ENCODE measurements at places on chromosomes 11 and 22.

DNA sequence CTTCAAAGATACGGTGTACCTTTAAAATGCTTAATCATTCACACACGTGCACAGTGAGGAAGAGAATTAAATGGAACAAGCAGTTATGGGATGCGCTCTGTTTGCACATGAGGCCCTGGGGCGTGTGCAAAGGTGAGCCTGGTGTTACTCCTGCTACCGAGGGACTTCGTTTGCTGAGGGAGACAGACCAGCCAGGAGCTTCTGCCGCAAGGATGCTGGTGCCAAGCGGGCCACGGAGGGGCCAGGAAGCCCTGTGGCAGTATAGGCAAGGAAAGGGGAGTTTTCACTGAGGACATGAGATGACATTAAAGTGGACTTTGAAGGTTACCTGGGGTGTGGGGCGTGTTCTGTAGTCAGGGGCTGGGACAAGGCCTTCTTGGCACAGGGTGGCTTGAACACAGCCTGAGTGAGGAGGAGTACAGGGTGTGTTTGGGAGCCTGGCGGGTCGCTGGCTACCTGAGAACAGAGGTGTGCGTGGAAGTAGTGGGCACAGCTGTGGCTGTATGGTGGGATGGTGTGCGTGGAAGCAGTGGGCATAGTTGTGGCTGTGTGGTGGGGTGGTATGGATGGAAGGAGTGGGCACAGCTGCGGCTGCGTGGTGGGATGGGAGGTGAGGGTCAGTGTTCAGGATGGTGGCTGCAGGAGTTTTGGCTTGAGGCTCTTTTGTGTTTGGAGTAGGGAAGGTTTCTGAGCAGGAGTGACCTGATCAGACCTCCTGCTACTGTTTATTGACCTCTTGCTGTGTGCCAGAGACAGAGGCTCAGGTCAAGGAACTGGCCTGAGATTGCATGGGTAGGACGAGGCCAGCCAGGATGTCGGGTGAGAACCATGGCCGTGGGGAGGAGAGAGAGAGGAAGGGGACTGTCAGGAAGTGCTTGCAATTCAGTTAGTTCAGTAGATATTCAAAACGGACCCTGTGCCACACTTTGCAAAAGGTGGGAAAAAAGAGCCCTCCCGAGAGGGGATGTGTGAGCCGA is 13.7 kb downstream of the TBC1D22A start:
- DNase-seq: no peak

DNA sequence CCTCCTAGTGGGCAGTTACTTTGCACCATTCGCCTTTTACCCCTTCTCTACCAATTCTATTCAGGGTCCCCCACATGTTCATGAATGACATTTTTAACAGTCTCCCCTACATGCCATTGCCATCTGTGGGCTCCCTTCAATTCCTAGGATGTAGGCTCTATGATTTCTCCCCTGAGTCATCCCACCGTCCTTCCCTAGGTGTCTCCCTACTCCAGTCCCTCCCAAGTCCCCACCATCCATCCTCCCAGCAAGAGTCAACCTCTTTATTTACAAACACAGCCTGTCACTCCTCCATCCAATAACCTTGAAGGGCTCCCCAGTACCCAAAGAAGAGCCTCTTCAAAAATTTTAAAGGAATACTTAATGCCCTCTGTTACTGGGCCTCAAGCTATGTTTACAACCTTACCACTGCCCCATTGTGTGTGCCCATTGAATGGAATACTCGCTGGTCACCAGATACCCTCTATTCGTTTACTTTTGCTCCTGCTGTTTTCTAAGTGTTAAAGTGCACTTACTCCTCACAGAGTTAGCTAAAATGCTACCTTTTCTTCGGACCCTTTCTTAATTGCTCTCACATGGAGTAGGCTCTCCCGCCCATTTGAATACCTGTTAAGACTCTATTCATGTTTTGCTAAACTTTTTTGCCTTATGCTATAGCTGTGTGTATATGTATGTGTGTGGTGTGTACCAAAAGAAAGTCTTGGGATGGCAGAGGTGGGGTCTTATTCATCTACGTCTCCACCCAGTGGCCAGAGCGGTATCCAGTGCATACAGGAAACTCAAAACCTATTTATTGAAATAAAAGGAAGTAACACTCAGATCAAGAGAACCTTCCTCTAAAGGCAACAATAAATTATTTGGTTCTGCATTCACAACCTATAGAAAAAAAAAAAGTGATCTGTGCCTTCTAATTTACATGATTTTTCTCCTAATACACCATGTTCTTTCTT is 235.8 kb upstream of the CCDC90B start:
- no peak for DNase-seq

GRCh38 chr11:17529844-17530185 is 14.4 kb downstream of the USH1C start:
- DNase-seq: no peak

DNA sequence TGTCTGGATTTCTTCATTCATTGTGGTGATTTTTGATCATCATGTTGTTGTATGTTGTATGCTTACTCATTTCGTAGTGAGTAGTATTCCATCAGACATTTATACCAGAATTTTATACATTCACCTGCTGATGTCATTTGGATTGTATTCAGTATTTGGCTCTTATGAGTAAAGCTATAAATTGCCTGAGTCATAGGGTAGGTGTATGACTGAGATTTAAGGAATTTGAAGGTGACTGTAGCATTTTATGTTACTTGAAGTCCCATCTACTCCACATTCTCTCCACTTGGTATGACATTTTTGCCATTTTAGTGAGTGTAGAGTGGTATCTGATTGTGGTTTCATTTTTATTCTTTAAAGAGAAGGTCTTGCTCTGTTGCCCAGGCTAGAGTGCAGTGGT is 548.2 kb downstream of the TBC1D22A start:
- no peak for DNase-seq

GRCh38 chr22:19488884-19489843 is 9.4 kb downstream of the CDC45 start:
- no peak for DNase-seq

- DNase-seq: no peak
These were observed 7.2 kb downstream of the IRAG1 start for GRCh38 chr11:10686311-10686710.

DNA sequence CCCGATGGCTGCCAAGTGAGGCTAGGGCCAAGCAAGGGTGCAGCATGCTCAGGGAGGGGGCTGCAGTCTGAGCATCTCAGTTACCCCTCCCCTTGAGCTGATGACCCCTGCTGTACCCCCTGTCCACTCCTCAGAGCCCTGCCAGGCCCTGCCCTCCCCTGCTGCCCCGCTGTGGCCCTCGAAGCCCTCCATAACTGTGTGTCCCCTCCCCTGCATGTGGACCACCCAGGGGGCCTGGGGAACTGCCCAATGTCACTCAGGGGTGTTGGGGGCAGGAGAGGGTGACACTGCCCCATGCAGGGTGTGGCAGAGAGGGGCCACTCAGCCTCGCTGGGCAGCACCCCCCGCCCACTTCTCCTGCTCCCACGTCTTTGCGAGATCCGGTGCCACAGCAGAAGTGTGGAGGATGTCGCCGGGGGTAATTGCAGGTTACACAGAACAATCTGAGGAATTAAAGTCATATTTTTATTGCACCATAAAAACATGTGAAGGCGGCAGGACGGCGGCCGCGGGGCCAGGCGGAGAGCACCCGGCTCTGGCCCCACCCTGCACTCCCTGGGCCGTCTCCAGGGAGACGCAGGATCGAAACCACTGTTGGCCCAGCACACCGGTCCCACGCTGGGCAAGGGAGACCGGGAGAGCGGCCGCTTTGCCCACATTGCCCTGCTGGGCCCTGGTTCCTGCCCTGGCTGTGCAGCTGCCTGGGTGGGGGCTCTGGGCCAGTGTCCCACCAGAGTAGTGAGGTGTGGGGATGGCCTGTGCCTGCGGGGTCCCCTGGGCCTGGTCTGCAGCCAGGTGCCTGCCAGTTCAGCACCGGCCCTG is 18.7 kb upstream of the GNB1L start:
- DNase-seq: no peak

- DNase-seq: no peak
These were observed 740.5 kb downstream of the BRD1 start for GRCh38 chr22:49087198-49087597.
